ENCODE measurements at places on chromosomes 12 and 14.

GRCh38 chr14:104093366-104094055 is 8.0 kb downstream of the ASPG start:
- DNase-seq = no peak

- DNase-seq = no peak
These were observed 39.8 kb downstream of the AKAP3 start for GRCh38 chr12:4609071-4609470.

DNA sequence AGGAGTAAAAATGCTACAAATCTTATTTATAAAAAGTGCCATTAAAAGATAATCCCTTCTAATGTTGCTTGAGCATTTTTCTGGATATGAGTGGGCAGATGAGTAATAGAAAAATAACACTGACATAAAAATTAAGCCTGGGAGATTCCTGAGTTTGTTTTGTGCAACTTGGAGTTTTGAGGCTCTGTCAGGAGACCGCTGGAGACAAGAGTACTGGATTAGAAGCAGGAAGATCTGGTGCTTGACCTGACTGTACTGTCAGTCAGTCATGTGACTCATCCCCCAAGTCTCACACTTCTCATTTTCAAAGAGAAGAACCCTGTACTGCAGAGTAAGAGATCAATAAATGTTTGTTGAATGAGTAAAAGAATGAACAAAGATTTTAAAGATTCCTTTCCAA is 29.4 kb downstream of the ANO4 start:
- DNase-seq = no peak

- DNase-seq = no peak
These were observed 390 bp downstream of the BRAP start for GRCh38 chr12:111685322-111685810.

- DNase-seq = no peak
These were observed 48.7 kb upstream of the TRAF3 start for GRCh38 chr14:102728501-102728900.

- no peak for DNase-seq
These were observed 977 bp upstream of the TMEM120B start for GRCh38 chr12:121711361-121712189.
